ENCODE measurements at places on chromosomes 3 and 15. TPM values are rescaled to one million over a fixed set of nuclear protein-coding genes. Genes with fewer than 3 reads are reported as not detected.

The CFAP92 gene
- total RNA-seq: not detected

The ANKUB1 gene
- not detected for total RNA-seq

The LMAN1L gene
- total RNA-seq: not detected

The RBP2 gene
- total RNA-seq: not detected

The GUCA1C gene
- total RNA-seq: not detected

The FBXW12 gene
- not detected for total RNA-seq

The AP2M1 gene
- 876 TPM for total RNA-seq

The APBA2 gene
- 27.8 TPM for total RNA-seq

The GRM7 gene
- not detected for total RNA-seq

The ATP13A4 gene
- total RNA-seq: not detected

The BTD gene
- total RNA-seq: 21.1 TPM

The BOC gene
- 5.3 TPM for total RNA-seq

The ALDH1L1 gene
- not detected for total RNA-seq

The DMXL2 gene
- 21.9 TPM for total RNA-seq

The EPHB3 gene
- total RNA-seq: 0.83 TPM

The FHIT gene
- total RNA-seq: not detected

The MYL3 gene
- not detected for total RNA-seq

The THOC7 gene
- total RNA-seq: 25.8 TPM

The SATB1 gene
- total RNA-seq: 5.3 TPM
